Right ventricle myocardium superior (tissue), 1 donor: ENCODE measurements at places on chromosomes 6 and 20. TPM values are rescaled to one million over a fixed set of nuclear protein-coding genes. Genes with fewer than 3 reads are reported as not detected.

NEURL2 gene
- 6.5 TPM for total RNA-seq

GRCh38 chr6:136435101-136435500 is 115.1 kb downstream of the MAP7 start:
- no peak for DNase-seq

GRCh38 chr6:22878324-22878701 is 308.9 kb downstream of the HDGFL1 start:
- DNase-seq = no peak

DNA sequence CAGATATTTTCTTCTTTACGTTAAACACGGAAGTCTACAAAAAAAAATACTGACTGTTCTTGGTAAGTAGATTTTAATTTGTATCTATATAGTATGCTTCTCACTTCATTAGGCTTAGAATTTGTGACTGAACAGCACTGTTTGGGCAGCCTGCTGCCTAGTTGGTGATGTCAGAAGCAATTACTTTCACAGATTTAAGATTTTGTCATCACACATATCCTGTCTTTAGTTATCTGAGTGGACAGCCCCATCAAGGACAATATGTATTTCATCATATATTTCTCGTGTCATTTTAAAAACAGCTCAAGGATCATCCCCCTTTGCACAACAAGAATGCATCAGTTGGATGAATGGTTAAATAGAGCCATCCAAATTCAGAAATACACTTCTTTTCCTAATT is 338.4 kb upstream of the CITED2 start:
- DNase-seq = no peak

DNA sequence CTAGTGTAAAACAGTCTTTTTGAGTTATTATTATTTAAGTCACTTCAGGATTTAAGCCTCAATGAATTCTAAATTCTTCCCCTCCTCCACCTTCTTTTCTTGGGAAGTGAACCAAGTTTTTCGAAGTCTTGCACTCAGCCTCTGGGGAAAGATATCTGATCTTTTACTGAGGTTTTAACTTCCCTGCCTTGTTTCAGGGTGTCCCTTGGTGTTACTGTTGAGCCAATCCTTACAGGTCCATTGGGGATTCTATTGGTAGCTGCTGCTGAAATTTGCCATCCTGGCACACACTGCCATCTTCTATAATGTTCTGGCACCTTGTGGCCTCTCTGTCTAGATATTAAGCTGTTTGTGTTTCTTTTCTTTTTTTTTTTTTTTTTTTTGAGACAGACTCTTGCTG is 31.7 kb downstream of the BEND6 start:
- DNase-seq = no peak
